ENCODE measurements at places on chromosomes 2 and 18. TPM values are rescaled to one million over a fixed set of nuclear protein-coding genes. Genes with fewer than 3 reads are reported as not detected.

GRCh38 chr2:88318071-88318955 is 134.2 kb downstream of the FOXI3 start:
- H3K27me3 ChIP-seq = no peaks in the 10 kb centered on the region
- H3K27ac ChIP-seq = no peak overlapping the region
- no peaks in the 10 kb centered on the region for H3K4me1 ChIP-seq
- DNase-seq = no peak
- H3K4me3 ChIP-seq = no peak overlapping the region
- H3K36me3 ChIP-seq = no peaks in the 10 kb centered on the region

DNA sequence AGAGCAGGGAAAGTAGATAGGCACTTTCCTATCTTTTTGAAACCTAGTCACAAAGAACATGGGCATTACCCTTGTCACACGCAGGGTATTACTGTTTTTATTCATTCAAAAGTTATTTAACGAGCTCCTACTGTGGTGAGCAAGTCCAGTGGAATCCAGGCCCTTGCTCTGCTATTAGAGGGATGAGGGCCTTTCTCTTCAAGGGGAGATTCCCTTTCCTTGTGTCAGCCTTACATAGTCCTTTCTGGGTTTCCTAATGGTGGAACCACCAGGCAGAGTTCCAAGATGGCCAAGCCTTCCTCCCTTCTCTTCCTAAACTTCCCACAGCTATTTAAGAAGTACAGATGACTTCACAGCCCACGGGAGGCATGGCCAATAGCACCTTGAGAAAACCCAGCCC is 64.6 kb downstream of the SPTBN1 start:
- no peak overlapping the region for H3K4me3 ChIP-seq
- peak overlapping the region; percentile 81 for H3K27ac ChIP-seq
- DNase-seq = peak; percentile 71
- H3K4me1 ChIP-seq = peaks cover 30% of the 10 kb centered on the region
- no peaks in the 10 kb centered on the region for H3K27me3 ChIP-seq

GRCh38 chr2:237171396-237171795 is 85.7 kb downstream of the COPS8 start:
- H3K27ac ChIP-seq = peak overlapping the region; percentile 76
- no peaks in the 10 kb centered on the region for H3K36me3 ChIP-seq
- no peak for DNase-seq
- H3K4me1 ChIP-seq = peaks cover 16% of the 10 kb centered on the region
- peak overlapping the region; percentile 5 for H3K4me3 ChIP-seq

GRCh38 chr18:11981192-11981542 is at the start of gene IMPA2:
Gene IMPA2 (plus strand): TSS chr18:11981507. CDS start chr18:11981670, 163 bp downstream.
- no peaks in the 10 kb centered on the region for H3K36me3 ChIP-seq
- DNase-seq = peak; percentile 98
- H3K27me3 ChIP-seq = no peaks in the 10 kb centered on the region
- H3K4me3 ChIP-seq = peak within 1 kb of the TSS; percentile 79
- H3K4me1 ChIP-seq = peaks cover 6% of the 10 kb centered on the region

Gene TEKT4
- total RNA-seq = not detected

Gene ANO7
- total RNA-seq = 1.2 TPM

Data from osteoblast (primary cell).